Activated gamma-delta T cell (primary cell): ENCODE measurements at places on chromosomes 3 and 15.
A peak's percentile ranks its signal among the peaks of the same experiment; 100 is the strongest.

DNA sequence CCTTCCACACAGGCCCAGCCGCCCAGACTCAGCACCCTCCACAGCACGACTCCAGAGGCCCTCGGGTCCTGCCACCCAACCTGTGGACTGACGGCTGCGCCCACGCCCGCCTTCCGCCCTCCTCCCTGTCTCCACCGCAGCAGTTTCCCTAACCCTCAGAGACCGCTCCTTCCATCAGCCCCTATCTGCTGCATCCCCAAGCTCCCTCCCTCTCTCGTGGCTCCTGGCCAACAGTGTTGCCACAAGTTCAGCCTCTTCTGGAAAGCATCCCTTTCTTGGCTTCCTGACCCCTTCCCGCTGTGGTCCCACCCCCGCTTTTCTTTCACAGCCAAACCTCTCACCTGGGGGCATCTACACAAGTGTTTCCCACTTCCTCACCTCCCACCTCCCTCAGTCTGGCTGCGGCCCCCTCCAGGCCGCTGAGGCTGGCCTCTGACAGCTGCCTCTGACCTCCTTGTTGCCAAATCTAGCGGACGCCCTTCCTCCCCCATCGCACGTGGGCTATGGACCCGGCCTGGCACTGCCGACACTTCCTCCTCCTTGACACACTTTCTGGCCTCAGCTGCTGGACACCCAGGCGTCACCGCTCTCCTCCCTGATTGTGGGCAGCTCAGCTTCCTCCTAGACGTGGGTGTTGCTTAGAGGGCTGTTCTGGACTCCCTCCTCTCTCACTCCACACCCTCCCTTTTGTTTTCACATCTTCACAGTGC, 168.8 kb upstream of the TLE3 start:
- no peak for DNase-seq

DNA sequence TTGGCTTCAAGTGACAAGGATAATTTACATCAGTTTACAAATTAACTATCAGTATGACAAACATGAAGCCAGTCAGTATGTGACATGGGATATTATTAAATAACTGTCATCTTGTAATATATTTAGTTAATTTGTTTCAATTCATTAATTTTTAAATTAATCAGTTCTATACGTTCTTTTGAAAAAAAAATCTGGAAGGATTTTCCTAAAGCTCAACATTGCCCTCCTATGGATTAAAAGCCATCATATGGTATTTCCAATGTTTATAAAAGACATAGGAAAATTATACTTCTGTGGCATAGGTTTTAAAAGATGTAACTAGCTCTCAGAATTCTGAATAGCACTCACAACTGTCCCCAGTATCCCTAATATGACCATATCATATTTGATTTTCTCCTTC, 134.4 kb downstream of the PLOD2 start:
- no peak for DNase-seq

GRCh38 chr15:30859091-30859874, 44.4 kb upstream of the FAN1 start:
- no peak for DNase-seq

DNA sequence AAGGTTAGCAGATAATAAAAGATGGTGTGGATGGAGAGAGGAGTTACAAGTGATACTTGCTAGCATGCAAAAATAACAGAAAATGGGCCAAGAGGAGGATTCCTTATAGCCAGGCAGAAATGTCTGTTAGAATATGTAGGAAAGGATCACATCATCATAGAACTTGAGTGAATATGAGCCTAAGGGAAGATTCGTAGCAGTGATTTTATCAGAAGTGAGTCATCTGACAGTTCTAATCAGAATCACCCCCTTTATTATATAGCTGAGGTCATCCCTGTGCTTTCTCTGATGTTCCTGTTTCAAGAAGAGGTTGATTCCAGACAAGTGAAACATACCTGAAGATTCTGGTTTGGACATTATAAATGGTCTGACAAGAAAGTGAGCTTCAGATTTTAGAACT, 22.9 kb downstream of the EXOG start:
- no peak for DNase-seq

DNA sequence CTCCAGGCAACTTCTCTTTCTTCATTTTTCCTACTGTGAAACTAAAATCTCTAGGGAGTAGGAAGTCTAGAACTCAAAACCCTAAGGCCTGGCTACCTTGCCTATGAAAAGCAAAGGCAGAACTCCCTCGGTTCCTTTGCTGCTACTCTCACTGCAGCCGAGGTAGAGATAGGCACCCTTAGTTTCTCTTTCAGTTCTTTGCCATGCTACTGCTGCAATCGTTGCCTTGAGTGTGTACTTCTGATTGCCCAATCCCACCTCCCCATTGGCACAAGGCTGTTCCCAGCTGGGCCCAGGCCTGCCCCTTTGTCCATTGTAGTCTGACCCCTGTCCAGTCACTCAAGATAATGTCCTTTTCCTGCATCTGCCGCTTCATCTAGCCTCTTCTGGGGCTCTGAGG, 92.3 kb upstream of the MRPS22 start:
- no peak for DNase-seq

GRCh38 chr15:73884159-73884558, 10.8 kb downstream of the TBC1D21 start:
- DNase-seq: no peak

DNA sequence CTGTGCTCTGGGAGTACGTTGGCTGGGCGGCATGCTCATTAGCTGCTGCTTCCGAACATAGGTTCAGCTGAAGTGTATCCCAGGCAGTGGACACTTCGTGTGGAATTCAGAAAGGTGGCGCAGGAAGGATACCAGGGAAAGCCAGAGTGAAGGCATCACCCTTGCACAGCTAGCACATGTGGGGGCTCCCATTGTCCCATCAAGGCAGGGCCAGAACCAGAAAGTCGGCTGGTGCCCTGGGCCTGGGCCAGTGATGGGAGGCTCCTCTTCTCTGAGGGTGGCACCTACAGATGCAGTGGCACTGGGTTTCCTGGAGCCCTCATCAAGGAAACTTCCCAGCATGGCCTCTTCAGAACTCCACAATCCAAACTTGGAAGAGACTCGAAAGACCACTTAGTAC, 56.6 kb downstream of the PGPEP1L start:
- no peak for DNase-seq

DNA sequence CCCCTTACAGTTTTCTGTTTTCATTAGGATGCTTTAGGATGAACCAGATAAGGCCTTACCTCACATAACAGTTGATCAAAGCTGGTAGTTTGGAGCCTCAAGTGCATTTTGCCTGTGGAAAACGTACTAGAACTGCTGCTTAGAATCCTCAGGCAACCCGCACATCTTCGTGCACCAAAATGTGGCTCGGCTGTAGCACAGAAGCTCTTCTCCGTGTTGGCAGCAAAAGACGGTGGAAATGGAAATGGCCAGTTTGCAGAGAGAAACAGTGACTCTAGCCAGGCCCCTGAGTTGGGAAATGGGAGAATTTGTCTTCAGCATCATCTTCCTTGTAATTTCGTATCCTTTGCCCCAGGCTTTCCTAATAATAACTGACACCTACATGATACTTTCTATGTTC, 20.6 kb downstream of the TLNRD1 start:
- DNase-seq: no peak

DNA sequence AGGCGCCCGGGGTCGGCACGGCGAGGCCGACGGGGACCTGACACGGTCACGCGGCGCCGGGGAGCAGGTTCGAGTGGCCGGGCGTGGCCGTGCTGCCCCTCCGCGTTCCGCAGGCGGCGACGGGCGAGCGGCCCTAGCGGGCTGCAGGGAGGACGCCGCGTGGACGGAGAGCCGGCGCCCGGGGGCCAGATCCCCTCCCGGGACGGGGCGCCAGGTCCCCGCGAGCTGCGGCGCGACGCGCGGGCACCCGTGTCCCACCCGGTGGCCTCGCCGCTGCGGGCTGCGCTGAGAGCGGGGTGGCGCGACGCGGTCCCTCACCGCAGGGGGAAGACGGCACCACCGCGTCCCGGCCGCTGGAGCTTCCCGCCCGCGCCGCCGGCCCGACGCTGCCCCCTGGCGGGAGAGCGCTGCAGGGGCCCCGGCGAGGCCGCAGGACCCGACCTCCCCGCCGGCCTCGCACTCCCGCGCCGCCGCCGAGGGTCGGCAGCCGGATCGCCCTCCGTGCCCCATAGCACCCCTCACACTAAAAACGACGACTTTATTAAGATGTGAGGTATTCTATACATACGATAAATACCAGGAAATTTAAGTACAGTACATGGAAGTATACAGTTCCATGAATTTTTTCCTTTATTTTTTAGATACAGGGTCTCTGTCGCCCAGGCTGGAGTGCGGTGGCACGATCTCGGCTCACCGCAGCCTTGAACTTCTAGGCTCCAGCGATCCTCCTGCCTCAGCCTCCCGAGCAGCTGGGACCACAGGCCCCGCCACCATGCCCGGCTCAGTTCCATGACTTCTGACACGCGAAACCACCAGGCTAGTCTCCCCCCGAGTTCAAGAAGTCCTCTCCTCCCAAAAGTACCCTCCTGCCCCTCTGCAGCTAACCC, 1.3 kb upstream of the PIGZ start:
- peak; percentile 47 for DNase-seq

DNA sequence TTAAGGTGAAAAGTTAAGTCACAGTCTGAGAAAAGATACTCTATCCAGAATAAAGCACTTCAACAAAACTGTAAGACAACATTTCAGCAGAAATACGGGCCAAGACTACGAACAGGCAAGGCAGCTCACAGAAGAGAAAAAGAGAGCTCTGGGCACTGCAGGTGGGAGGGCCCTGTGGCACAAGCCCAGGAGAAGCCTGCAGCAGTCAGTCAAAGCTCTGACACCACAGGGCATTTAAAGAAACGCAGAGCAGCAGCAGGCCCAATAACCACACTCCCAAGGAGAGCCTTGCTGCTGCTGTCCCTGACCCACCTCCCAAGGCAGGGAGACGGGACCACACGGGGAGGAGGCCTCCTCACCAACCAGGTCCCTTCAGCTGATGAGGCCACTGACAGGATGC, 19.2 kb downstream of the CHSY1 start:
- DNase-seq: no peak

- DNase-seq: no peak
Observed at GRCh38 chr15:27889258-27889657, 209.9 kb downstream of the OCA2 start.

DNA sequence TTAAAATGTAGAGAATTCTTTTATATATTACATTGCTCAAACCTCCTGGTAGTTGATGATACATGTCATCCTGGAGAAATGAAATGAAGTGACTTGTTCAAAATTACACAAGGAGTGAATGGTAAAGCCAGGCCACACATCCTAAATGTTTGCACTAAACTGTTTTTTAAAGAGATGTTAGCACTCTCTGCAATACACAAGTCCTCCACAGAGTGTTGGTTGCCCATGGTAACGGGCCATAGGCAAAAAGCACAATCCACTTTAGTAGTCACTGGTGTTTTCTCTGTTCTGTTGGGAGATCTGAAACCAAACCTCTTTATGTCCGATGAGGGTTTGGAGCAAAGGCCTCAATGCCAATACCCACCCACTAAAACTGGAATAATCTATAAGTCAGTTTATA, 907.4 kb downstream of the NTRK3 start:
- no peak for DNase-seq

DNA sequence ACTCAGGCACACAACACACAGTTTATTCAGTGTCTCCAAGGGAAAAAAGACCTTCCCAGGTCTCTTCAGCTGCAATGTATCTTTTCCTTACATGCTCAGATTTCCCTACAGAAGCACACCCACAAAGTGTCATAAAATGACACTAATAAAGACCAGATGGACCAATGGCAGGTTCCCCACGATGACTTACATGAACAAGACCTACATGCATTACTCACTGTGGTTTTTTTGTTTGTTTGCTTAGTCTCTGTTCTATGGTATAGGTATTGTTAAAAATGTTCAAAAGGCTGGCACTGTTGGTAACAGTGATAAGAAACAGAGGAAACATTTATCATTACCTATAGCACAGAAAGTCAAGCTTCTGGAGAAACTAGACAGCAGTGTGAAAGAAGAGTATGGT, 318.2 kb upstream of the TMCO5A start:
- DNase-seq: no peak

- no peak for DNase-seq
Observed at GRCh38 chr15:38636597-38636996, 72.0 kb upstream of the RASGRP1 start.

DNA sequence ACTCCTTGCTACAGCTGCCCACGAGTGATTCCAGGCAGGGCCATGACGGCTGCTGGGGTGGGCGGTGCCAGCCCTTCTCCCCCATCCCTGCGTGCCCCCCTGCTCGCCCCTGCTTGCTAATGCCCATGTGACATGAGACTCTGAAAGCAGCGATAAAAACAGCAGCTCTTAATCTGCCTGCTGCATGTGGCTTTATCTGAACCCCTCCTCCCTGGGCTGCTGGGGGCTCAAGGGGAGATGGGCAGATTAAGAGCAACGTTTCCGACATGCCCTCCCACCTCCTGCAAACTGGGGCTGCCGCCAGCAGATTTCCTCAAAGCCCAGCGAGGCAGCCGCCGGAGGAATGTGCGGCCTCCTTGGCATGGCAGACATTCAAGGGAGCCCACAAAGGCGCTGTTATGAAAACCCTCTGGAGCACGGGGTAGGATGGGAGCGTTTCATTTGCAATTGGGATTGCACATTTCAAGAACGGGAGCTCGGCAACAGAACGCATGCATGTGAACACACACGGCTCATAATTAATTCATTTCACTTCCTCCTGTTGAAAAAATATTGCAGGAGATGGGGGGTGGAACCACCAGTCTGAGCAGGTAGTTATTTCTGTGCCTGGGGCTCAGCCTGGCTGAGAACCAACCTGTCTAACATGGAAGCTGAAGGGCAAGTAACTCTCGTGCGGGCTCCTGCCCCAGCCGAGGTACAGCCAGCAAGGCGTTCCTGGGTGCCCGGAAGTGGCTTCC, 504.2 kb upstream of the PROK2 start:
- no peak for DNase-seq

GRCh38 chr3:190680691-190681090, 166.8 kb downstream of the IL1RAP start:
- no peak for DNase-seq

DNA sequence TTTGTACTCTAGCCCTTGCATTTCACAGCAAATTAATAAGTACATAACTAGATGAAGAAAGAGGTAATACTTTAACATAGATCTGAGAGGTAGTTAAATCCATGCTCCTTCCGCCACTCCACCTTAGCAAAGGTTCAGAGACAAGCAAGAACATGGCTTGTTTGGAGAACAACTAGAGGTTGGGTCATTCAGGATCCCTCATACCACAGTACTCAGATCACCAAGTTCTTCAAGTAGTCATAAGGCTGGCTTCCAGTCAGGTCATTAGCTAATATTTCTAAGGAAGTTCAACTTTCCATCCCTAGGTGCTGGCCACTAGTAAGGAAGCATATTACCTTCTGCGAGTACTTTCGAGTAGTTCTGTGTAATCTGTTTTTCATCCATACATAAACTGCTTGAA, 44.1 kb downstream of the CD200R1 start:
- no peak for DNase-seq

- no peak for DNase-seq
Observed at GRCh38 chr15:58952751-58953150, 19.3 kb upstream of the SLTM start.

DNA sequence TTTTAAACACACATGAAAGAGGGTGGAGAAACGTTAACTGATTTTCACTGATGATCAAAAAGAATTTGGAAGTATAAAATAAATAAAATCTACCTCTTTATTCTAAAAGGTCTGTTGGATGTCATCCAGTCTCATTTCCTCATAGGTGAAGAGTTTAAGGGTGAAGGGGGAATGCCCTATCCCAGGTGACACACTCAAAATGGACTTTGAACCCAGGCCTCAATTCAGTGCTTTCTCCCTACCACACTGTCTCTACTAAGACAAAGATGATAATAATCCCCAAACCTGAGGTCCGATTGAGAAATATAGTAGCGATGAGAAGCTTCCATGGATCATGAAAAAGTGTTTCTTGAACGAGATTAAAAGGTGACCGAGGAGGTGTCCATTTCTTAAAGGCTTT, 5.1 kb upstream of the EFCAB12 start:
- DNase-seq: no peak
